Activated CD4-positive, alpha-beta T cell treated with anti-CD3 and anti-CD28 coated beads for 4 hours (primary cell): ENCODE measurements at places on chromosomes 1 and 21.

DNA sequence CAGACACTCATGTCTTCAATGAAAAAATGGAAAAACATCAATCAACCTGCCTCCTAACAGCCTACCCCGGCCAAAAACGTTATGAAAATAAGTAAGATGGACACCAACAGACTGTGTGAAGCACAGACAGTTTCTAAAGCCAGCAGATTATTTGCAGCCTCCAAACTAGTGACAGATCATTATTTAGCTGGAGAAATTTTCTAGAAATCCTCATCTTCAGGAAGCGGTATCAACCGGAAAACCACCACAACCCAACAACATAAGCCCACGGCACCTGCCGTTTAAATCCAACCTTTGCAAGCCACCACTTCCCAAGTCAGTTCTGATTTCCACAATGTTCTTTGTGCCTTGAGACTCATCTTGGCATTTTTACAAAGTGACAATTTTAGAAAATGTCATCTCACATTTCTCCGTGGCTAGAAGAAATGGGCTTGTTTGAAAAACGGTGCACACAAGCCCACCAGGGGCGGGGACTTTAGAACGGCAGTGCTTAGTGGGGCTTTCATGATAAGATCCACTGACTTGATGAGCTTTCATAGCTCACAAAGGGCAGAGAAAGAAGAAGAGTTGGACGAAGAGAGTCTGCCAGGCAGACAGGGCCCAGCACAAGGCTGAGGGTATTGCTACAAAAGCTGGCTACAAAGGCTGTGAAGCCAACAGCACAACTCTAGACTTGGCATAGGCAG, 34.5 kb downstream of the LRRC38 start:
- no peak for DNase-seq

GRCh38 chr1:54857746-54858561, 29.0 kb downstream of the DHCR24 start:
- DNase-seq = no peak

- DNase-seq = no peak
Measured at GRCh38 chr21:33075128-33075527, 5.2 kb downstream of the OLIG1 start.

GRCh38 chr1:177328251-177328650, 157.5 kb downstream of the BRINP2 start:
- no peak for DNase-seq

DNA sequence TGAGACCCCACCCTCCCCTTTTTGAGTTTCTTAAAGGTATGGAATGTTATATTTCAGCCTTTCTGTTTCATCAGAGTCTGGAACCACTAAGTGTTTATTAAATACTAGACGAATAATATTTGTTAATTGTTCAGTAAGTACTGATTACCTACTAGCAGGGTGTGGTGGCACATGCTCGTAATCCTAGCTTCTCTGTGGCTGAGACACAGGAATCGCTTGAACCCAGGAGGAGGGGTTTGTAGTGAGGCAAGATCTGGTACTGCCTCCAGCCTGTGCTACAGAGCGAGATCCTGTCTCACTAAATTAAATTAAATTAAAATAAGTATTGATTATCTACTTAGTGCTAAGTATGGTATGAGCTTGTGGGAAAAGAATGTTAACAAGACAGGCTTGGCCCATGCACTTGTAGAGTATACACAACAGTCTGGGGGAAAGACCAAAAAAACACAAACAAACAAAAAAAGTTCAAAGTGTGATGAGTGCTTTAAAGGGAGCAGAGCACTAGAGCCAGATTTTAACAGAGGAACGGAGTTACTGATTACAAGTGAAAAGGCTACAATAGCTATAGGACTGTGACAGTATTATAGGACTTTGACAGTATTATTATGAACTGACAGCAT, 2.4 kb downstream of the CEPT1 start:
- DNase-seq = no peak

- no peak for DNase-seq
Measured at GRCh38 chr1:165895451-165895871, 68.0 kb downstream of the UCK2 start.

- DNase-seq = no peak
Measured at GRCh38 chr1:75789988-75790387, 3.9 kb downstream of the RABGGTB start.

GRCh38 chr1:212412374-212412773, 2.3 kb downstream of the PACC1 start:
- DNase-seq = no peak

GRCh38 chr1:234264832-234265231, 108.4 kb upstream of the COA6 start:
- no peak for DNase-seq

GRCh38 chr1:62722796-62723195, 34.6 kb upstream of the DOCK7 start:
- no peak for DNase-seq

- no peak for DNase-seq
Measured at GRCh38 chr1:154575147-154575927, 7.8 kb downstream of the CHRNB2 start.

GRCh38 chr1:68319907-68320306, 87.6 kb upstream of the WLS start:
- DNase-seq = no peak

DNA sequence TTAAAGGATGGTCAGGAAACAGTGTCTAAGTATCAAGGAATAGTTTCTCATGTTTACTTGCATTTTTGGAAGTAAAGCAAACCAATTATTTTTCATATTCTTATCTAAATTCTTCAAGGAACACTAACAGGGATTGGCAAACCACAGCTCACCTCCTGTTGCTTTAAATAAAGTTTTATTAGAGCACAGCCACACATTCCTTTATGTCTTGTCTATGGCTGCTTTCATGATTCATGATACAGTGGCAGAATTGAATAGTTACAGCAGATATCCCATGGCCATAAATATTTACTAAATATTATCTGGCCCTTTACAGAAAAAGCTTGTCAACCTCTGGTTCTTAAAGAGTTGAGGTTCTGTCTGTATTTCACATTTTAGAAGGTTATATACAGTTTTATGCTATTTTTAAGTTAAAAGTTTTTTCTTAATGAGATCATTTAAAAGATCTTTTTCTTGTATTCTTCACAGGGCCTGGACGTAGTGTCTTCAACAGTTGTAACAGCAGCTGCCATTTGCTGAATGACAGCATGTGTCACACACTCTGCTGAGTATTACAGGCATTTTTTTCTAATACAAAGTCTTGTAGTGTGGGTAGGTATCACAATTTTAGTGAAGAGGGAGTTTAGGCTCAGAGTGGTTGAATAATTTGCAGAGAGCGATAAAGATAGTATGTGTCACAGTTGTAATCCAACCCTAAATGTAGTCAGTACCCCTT, 2.6 kb downstream of the ZNF691 start:
- DNase-seq = no peak

DNA sequence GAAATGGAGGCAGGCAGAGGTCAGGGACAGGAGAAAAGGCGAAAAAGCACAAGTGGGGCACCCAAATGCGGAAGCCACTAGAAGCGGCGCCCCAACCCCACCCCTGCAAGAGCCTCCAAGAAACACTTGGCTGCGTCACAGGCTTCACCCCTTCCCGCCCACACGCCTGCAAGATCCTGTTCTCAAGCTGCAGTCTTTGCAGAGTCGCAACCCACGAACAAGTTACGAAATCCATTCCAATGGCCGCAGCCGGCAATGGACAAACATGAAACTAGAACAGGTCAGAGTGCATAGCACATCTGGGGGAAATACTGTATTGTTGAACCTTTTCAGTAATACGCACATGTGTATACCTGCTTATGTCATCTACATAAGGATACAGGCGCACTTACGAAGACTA, 103.6 kb downstream of the PSMG1 start:
- no peak for DNase-seq

DNA sequence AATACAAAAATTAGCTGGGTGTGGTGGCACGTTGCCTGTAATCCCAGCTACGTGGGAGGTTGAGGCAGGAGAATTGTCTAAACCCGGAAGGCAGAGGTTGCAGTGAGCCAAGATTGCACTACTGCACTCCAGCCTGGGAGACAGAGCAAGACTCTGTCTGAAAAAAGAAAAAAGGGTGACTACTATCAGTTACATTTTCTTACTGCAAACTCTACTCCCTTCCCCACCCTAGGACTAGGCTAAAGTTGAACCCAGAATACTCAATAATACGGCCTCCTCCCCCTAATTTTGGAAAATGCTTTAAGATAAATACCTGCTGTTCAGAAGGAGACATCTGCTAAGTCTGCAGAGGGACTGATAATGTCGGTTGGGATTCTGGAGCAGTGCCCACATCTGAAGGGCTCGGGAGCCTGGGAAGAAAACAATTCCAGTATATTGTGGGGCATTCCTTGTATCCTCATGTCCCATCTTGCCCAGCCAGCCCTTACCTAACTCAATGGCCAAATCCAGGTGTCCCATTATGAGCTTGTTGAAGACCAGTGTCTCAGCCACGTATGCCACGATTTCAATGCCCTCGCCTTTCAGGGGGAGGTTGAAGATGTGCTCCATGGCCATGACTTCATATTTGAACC, 89.7 kb downstream of the ADCY10 start:
- DNase-seq = no peak

DNA sequence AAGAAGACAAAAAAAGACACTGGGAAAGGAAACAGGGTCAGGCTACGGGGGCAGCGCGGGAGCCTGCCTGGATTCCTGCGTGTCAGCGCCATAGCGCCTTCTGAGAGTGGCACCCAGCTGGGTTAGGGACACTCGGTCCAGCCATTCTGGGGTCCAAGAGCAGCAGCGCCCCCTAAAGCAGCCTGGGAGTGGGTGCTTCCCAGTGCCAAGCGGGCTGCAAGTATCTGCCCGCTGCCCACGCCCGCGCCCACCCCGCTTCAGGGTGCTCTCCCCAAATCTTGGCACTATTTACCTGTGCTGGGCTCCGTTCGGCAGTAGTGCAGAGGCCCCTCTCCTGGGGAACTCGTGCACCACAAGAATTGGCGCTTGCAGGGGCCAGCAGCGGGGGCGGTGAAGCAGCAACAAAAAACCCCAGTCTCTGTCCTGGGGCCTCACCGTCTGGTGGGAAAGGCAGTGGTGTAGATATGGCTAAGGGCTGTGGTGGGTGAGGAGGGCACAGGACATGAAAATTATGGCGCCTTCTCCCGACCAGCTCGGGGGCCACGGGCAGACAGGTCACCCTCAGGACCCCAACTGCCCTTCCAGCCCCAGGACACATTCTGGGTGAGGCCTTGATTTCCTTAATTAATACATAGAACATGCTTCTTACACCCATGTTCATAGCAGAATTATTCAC, 24.1 kb upstream of the LBR start:
- DNase-seq = no peak

DNA sequence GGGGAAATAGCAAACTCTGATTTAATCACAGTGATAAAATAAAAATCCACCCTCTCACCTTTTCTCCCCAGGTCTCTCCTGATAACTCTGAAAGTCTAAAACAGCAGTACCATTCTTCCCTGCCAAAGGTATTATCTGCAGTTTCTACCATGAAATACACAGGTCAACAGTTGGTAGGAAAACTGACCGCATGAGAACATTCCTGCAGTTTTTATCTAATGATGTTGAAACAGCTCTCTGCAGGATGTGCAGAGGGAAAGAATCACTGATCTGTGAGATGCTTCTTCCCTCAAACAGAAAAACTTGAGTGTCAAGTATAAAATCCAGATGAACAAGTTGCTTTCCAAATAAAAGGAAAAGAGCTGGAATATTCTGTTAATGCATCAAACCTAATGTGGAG, 39.1 kb downstream of the KCNJ6 start:
- DNase-seq = no peak

GRCh38 chr21:26055010-26055409, 115.6 kb downstream of the APP start:
- DNase-seq = no peak

DNA sequence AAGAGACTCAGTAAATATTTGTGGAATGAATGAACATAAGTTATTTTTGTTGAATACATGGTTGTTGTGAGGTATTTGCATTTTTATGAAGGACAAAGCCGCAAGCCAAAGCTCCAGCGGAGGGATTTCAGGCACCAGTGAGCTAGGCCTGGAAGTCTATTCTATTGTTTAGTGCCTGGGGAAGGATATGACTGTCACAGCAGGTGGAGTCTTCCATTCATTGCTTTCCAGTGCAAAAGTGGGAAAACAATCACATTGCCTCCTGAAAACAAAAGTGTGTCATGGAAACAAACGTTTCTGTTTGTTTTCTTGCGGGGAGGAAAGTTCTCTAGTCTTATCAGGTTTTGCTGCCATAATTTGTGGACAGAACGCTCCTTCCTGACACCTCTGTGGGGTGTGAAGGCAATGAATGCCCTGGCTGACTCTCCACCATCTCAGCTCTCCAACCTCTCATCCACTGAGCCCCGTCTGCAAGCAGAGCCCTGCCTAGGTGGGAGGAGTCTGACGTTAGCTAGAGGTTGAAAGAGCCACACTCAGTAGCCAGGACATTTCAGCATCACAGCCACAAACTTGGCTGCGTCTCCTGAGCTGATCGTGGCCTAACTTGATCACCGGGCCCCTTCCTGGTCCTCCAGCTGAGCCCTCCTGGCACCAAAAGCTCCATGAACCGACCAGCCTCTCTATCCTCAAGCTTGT, 739.1 kb downstream of the MATN1 start:
- DNase-seq = no peak

DNA sequence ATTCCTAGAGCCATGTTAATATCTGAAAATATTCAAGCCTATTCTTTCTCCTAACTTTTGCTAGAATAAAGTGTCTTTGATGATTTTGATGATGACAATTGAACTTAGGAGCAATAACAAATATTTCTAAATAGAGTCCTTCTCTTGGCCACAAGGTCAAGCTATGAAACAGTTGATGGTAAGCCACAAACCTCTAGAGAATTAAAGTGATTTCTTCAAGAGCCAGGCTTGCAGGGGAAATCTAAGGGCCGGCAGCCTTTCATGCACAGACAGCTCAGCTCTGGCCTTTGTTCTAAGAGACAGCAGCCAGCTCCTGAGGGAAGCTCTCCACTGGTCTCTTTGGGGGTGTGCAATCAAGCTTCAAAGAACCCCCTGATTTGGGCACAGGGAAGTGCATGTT, 59.0 kb downstream of the SUSD4 start:
- DNase-seq = no peak

GRCh38 chr1:101971304-101971703, 25.4 kb downstream of the OLFM3 start:
- no peak for DNase-seq

- DNase-seq = no peak
Measured at GRCh38 chr1:1122981-1123480, 7.1 kb upstream of the C1orf159 start.

GRCh38 chr1:39648496-39648895, 9.1 kb upstream of the HEYL start:
- no peak for DNase-seq

DNA sequence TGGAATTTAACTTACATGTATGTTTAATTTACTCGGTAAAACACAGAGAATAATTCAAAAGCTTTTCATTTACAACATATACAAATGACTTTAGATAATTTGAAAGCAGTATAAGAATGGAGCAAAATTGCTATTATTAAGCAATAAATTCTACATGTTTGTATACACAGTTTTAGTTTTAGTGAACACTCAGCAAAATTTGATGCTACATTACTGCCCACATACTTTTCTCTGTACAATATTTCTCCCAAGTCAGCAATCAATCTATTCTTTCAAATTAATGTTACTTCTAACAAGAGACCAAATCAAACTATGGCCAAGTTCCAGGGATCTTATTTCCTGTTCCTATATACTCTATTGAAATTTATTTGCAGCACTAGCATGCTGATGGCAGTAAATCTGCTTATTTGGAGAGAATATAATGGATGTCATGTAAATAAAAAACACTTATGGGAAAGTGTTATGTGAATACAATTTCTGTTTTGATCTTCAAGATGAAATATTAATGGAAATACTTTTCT, 82.6 kb upstream of the BRINP3 start:
- no peak for DNase-seq

GRCh38 chr1:95176861-95177260, 57.1 kb upstream of the RWDD3 start:
- no peak for DNase-seq

- no peak for DNase-seq
Measured at GRCh38 chr1:35555601-35556477, 1.4 kb downstream of the KIAA0319L start.
